ENCODE measurements at places on chromosomes 12 and 14. TPM values are rescaled to one million over a fixed set of nuclear protein-coding genes. Genes with fewer than 3 reads are reported as not detected.

TAS2R9 gene
- not detected for total RNA-seq

MRPL52 gene
- 44.6 TPM for total RNA-seq

DNA sequence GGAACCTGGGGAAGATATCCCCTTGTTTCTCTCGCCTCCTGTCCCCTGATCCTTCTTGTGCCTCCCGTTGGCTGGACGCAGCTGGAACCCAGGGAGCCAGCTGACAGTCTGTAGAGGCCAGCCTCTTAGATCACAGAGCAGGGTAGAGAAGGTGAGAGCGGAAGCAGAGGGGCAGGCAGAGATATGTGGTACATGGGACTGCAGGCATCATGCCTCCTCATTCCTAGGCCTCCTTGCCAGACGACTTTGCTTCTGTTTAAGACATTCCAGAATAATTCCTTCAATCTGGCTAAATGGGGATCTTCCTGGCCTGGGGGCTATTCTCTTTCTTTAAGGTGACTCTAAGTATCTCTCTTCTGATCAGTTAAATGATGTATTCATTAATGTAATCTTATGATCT is 89.4 kb upstream of the MAX start:
- H3K36me3 ChIP-seq, result no peaks in the 10 kb centered on the region
- no peak overlapping the region for H3K27ac ChIP-seq
- no peak overlapping the region for H3K4me3 ChIP-seq
- no peaks in the 10 kb centered on the region for H3K4me1 ChIP-seq

DNA sequence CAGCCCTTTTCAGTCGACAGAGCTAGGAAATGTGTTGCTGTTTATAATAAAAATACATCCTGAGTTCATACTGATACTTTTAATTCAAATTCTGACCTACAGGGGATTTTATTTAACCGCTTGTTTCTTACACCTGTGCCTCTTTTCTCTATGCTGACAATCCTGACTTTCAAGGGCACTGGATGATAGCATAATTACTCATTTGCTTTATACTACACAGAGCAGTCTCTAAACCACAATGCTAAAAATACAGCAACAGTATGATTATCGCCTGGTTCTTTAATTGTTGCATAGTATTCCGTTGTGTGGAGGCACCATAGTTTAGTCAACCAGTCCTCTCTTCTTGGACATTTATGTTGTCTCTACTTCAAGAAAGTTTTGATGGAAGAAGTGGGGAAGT is 372.9 kb downstream of the DPF3 start:
- H3K4me1 ChIP-seq, result peaks cover 10% of the 10 kb centered on the region
- H3K4me3 ChIP-seq, result no peak overlapping the region
- H3K27me3 ChIP-seq, result no peaks in the 10 kb centered on the region
- DNase-seq, result no peak
- H3K36me3 ChIP-seq, result no peaks in the 10 kb centered on the region
- H3K27ac ChIP-seq, result no peak overlapping the region

- H3K4me1 ChIP-seq, result peaks cover 18% of the 10 kb centered on the region
- no peak for DNase-seq
- no peak overlapping the region for H3K27ac ChIP-seq
- no peak overlapping the region for H3K4me3 ChIP-seq
- no peaks in the 10 kb centered on the region for H3K36me3 ChIP-seq
Observed at GRCh38 chr14:52703225-52703624, 3.8 kb upstream of the PSMC6 start.

DNA sequence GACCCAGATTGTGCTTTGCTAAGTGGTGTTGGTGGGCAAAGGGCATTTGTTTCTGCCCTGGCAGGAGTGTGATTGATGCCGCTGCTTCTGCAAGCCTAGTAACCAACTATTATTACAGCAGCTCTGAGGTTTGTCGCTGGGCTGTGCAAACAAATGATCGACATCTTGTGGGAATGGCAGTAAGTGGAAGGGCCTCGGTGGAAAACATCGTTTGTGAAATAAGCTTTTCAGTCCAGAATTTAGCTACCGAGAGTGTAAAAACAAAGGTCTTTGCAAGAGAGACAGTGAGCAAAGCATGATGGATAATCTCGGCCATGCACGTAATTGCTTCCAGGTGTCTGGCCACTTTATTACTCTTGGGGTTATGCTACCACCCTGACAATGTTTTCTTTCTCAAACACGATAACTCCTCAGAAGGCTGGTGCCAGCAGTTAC is 397.7 kb upstream of the PRICKLE1 start:
- no peak overlapping the region for H3K4me3 ChIP-seq
- no peak overlapping the region for H3K27ac ChIP-seq

GRCh38 chr14:30114051-30114450 is 186.4 kb upstream of the PRKD1 start:
- no peak overlapping the region for H3K4me3 ChIP-seq
- no peak overlapping the region for H3K27ac ChIP-seq
- no peaks in the 10 kb centered on the region for H3K27me3 ChIP-seq
- H3K4me1 ChIP-seq, result no peaks in the 10 kb centered on the region
- no peaks in the 10 kb centered on the region for H3K36me3 ChIP-seq

GRCh38 chr14:36817071-36817930 is 155.6 kb downstream of the PAX9 start:
- DNase-seq, result no peak
- H3K4me3 ChIP-seq, result no peak overlapping the region
- no peaks in the 10 kb centered on the region for H3K4me1 ChIP-seq
- no peaks in the 10 kb centered on the region for H3K27me3 ChIP-seq
- no peak overlapping the region for H3K27ac ChIP-seq
- no peaks in the 10 kb centered on the region for H3K36me3 ChIP-seq
